ENCODE measurements at places on chromosomes 1 and 21. TPM values are rescaled to one million over a fixed set of nuclear protein-coding genes. Genes with fewer than 3 reads are reported as not detected.

The ZNF697 gene
- total RNA-seq: 1.4 TPM

The ANKRD34A gene
- 0.24 TPM for total RNA-seq

The DIP2A gene
- total RNA-seq: 7.3 TPM

The PLA2G2F gene
- not detected for total RNA-seq

The KPRP gene
- not detected for total RNA-seq

The OR2L8 gene
- not detected for total RNA-seq

The PYHIN1 gene
- not detected for total RNA-seq

The RAB42 gene
- 3.1 TPM for total RNA-seq

The SIPA1L2 gene
- 7.4 TPM for total RNA-seq

The VWA1 gene
- total RNA-seq: 12.5 TPM

The YTHDF2 gene
- total RNA-seq: 53.1 TPM

The OR2G6 gene
- not detected for total RNA-seq

The PKN2 gene
- total RNA-seq: 12.3 TPM

The PATJ gene
- total RNA-seq: 2.9 TPM

The TDRD10 gene
- total RNA-seq: 0.14 TPM

The ZFP69B gene
- 2.2 TPM for total RNA-seq

The VHLL gene
- not detected for total RNA-seq

The SEMA6C gene
- total RNA-seq: 1.5 TPM

The DLGAP3 gene
- total RNA-seq: 0.21 TPM

The ASAP3 gene
- 7.8 TPM for total RNA-seq

The ALPL gene
- 0.43 TPM for total RNA-seq

The REG4 gene
- total RNA-seq: not detected

The TACSTD2 gene
- not detected for total RNA-seq

The GUCA2B gene
- total RNA-seq: not detected

The AQP10 gene
- not detected for total RNA-seq

The NR5A2 gene
- total RNA-seq: 3.9 TPM

The TEKT2 gene
- total RNA-seq: not detected

The DDAH1 gene
- total RNA-seq: 9.0 TPM

The GALNT2 gene
- 123 TPM for total RNA-seq

The ANGPTL3 gene
- not detected for total RNA-seq

The KIF2C gene
- total RNA-seq: 36.7 TPM

The CAMK1G gene
- 0.43 TPM for total RNA-seq

Data from A549 treated with dexamethasone at 1 μM for 4 hours (cell line).